Choroid plexus epithelial cell (primary cell): ENCODE measurements at places on chromosomes 2 and 18.

GRCh38 chr2:60296219-60296955 lies 257.1 kb downstream of the BCL11A start:
- no peak for DNase-seq

DNA sequence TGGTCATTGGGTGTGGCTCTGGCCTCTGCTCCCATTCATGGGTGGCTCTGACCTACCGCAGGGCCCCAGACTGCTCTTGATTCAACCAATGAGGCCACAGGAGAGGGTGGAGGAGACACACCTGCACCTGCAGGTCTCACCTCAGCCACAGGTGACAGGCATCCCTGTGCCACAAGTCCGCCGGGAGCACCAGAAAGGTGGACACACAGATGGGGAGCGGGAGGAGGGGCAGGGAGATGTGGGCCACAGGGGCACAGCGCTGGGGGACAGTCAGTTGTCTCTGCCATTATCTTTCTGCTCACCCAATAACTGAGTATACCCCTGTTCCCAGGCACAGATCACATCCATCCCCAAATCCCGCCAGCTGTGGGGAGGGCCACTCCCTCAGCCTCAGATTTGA lies 189.1 kb upstream of the SALL3 start:
- DNase-seq, result no peak

DNA sequence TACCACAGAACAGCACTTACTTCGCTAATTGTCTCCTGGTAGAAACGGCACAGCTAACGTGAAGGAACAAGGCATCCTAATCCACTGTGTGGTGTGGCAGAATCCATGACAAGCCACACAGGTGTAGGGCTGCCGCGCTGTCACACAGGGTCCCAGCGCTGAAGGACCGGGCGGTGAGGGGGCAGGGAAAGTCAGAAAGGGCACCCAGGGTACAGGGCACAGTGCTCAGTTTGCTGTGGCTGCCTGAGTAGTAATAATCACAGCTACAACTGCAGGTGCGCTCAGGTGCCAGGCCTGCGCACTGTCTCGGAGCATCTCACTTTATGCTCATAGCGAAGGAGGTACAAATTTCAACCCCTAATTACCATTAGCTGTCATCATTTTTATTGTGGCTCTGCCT lies 55.2 kb upstream of the CAB39 start:
- DNase-seq, result no peak

DNA sequence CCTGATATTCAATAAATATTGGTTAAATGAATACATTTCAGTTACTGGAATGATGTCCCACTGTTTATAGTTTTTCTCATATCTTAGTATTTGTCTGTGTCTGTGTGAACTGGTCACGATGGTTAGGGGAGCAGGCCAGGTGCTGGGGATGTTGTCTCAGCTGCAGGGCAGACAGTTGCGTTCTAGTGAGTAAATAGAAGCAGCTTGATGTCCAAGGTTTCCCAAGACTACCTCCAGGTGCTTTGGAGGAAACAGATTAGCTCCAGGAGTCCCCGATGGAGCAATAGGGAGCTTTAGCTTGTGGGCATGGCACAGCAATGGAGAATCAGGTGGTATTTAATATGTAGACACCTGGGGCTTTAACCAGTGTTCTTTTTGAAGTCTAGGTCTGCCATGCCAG lies 75.5 kb downstream of the GULP1 start:
- peak; percentile 1 for DNase-seq

GRCh38 chr18:8253944-8254343 lies 355.3 kb upstream of the RAB12 start:
- no peak for DNase-seq

DNA sequence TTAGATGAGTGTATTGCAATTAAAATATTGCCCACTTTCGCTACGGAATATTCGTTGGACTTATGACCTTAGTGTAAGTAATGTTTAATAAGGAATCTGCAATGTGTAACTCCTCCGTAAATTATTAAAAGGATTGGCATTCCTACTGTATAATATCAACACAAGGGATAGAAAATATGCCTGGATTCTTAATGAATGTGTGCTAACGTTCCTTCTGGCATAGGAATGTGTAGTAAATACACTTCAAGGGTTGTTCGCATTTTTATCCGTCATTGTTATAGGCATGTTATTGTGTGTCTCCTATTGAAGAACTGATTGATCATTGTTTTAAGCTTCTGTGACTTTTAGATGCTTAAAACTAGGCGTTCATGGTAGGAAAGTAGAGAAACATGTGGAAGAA lies 134.5 kb downstream of the NEDD4L start:
- no peak for DNase-seq

GRCh38 chr2:86284401-86284841 lies 53.0 kb downstream of the REEP1 start:
- DNase-seq, result no peak

GRCh38 chr2:43073401-43073825 lies 153.0 kb downstream of the ZFP36L2 start:
- DNase-seq, result peak; percentile 82

DNA sequence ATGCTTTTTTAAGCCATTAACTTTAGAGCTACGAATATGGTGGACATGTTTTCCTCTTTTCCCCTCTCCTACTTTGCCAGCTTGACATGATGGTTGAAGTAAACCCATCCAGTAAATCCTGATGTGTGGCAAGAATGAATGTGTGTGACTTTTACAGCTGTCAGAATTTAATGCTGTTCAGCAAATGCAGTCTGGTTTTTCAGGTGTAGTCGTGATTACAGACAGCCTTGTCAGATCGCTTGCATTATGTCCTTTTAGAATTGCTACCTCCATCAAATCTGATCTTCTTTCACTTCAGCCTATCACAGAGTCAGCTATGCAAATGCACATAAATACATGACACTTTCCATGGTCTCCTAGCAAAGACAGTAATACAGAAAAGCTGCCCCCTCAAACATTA lies 278.5 kb downstream of the FBXO15 start:
- no peak for DNase-seq

GRCh38 chr2:231717281-231718171 lies 9.2 kb downstream of the PTMA start:
- DNase-seq, result peak; percentile 77

DNA sequence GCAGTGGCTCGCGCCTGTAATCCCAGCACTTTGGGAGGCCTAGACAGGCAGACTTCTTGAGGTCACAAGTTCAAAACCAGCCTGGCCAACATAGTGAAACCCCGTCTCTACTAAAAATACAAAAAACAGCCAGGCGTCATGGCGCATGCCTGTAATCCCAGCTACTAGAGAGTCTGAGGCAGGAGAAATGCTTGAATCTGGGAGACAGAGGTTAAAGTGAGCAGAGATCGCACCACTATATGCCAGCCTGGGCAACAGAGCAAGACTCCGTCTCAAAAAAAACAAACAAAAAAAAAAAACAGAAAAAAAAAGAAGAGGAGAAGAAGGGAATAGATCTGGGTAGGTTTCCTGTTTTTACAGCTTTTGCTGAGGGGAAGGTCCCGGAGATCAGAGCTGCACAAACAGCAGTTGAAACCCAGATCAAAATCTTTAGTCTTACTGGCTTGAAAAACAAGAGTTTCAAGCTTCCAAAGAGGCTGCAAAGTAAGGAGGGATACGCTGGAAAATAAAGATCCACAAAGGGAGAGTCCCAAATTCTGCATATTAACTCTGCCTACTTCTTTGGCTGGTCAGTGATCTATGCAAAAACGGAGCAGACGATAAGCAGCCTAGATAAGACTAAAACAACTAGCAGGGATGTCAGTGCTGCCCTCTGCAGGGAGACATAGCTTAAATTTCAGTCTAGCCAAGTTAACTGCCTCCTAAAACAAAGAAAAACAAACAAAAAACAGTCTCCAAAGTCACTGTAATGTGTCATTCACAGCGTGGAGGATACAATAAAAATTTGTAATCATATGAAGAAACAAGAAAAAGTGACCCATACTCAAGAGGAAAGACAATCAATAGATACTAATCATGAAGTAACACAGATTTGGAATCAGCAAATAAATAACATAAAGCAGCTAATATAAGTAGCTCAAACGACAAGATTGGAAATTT lies 74.1 kb downstream of the TLK1 start:
- peak; percentile 82 for DNase-seq

GRCh38 chr2:182818925-182819324 lies 47.5 kb downstream of the FRZB start:
- no peak for DNase-seq

- DNase-seq, result no peak
Measured at GRCh38 chr18:21996351-21996826, 173.0 kb upstream of the GATA6 start.

DNA sequence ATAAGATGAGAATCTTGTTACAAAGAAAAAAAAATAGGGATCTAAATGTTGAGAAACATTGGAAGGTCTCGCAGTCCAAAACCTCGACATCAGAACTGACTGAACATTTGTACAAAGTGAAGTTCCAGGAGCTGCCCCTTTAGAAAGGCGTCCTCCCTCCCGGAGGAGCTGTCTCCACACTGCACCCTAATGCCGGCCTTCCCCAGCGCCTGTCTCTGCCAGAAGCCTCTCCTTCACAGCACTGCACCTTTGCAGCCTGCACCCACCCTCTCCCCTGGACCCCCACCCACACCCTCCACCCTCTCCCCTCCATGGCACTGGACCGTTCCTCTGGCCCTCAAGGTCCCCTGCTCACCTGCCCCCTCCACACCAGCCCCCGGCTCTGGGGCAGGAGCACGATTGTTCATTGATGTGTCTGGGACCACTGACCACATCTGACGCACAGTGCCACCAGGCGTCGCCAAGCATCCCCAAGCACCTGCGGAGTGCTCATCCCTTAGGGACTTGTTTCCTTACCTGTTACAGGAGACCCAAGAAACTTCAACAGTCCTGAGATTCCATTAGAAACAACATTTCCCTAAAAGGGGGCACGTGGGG lies 90.3 kb upstream of the SNTG2 start:
- DNase-seq, result no peak

DNA sequence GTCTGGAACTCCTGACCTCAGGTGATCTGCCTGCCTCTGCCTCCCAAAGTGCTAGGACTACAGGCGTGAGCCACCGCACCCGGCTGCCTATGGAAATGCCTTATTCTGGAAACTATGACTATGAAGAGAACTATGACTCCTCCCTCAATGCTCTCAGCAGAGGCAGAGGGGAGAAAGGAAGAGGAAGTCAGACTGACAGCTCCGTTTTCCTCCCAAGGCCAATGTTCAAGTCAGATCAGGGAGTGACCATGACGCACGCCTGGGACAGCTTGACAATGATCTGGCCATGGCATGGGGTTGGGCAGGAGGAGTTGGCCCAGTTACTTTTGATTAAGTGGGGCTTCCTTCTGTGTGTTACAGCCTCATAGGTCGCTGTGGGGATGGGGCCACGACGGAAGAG lies 44.3 kb upstream of the MRPL33 start:
- DNase-seq, result no peak

- peak; percentile 14 for DNase-seq
Measured at GRCh38 chr2:24262421-24262970, 87.6 kb downstream of the FAM228A start.

DNA sequence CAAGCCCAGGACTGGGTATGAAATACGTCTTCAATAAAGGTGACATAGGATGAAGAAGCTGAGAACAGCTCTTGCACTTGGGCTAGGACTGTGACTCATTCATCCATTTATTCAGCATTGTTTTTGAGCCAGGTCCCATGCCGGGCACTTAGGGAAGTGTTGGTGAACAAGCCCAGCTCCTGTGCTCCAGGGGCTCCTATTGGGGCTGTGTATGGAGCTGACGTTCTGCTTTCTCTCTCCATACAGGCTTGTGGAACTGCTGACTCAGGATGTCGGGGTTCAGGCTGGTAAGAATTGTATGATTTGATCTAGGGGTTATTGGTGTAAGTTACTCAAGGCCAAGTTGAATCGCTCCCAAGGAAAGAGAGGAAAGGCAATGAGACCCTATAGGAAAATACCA lies 24.0 kb downstream of the MYO7B start:
- DNase-seq, result no peak

DNA sequence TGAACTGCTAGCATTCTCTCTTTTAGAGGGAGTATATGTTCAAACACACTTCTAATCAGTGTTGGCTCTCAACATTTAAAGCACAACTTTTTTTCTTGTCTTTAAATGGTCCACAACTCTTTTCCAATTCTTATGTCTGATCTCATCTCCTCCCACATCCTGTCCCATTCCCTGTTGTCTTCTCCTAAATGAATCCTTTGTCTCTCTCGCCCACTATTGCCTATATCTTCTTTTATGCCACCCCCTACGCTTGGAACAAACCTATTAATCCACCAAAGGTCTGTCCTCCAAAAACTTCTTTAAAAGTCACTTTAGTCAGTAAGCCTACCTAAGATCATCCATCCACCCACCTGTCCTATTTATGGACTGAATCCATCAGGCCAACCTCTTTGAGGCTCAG lies 235.5 kb upstream of the SMAD7 start:
- DNase-seq, result no peak

DNA sequence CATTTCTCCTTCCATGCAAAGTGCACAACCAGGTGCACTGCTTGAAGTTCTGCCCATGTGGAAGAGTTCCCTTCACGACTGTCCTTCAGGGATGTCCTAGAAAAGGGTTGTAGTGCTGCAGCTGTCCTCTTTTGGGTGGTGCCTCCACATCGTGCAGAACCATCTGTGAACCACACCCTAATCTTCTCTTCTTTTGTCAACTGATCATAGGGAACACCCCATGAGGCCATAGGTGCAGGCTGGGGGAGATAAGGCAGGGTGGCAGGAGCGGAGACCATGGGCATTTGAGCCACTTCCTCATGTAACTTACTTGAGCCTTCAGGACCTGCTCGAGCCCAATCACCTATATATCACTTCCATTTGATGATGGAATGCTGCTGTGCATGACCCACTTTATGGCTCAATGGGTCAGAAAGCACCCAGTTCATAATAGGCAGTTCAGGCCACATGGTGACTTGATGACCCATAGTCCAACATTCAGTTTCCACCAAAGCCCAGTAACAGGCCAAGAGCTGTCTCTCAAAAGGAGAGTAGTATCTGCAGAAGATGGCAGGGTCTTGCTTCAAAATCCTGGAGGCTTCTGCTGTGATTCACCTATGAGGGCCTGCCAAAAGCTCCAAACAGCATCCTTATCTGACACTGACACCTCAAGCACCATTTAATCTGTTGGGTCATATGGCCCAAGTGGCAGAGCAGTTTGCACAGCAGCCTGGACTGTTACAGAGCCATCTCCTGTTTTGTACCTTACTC lies 84.7 kb upstream of the CYRIA start:
- no peak for DNase-seq

- peak; percentile 68 for DNase-seq
Measured at GRCh38 chr2:42063431-42064171, 15.8 kb downstream of the PKDCC start.

DNA sequence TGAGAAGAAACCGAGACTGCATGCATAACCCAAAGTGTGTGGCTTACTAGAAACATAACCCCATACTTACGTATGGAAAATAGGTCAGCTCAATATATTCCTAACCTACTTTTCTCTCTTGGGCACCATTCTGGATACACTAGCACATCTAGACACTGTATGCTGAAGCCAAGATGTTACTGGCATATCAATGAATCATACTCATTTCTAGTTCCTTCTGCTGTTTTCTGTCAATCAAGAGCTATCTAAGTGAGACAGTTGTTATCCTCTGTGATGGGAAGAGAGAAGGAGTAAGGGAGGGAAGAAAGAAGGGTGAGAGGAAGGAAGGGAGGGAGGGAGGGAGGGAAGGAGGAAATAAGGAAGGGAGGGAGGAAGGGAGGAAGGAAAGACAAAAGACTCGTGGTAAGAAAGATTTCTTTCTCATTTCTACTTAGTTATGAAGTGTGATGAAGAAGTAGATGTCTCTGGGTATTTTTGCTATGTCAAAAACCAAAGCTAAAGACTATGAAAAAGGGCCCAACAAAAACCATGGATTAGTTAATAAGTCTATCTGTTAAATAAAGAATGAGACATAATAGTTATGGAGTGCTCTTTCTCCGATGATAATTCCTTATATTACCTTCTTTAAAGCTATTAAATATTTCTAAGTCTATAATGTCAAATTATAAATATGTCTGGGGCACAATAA lies 248.4 kb downstream of the ZNF521 start:
- DNase-seq, result no peak
